GM18507 (cell line): ENCODE measurements at places on chromosomes 12 and 14.

DNA sequence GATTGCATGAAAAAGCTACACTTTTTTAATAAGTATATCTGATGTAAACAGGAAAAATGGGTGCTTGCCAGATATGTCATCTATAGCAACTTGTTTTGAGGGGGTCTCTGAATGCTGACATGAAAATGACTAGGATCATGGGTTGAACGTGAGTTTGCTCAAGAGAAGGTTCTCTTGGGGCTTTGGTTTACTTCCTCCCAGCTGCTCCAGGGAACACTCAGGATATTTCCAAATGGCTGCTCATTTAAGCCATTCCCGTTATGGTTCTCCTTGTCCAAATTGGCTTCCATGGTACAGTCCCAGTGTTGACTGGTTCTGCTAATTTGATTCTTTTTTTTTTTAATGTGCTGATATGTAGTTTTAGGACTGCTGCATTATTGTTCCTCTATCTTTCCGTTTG, 118.3 kb downstream of the ETV6 start:
- no peak for DNase-seq

- DNase-seq = no peak
Observed at GRCh38 chr12:106064721-106065021, 74.1 kb downstream of the NUAK1 start.

- no peak for DNase-seq
Observed at GRCh38 chr12:68293347-68293746, 38.8 kb downstream of the MDM1 start.

GRCh38 chr14:59275668-59276067, 87.2 kb downstream of the DAAM1 start:
- peak; percentile 32 for DNase-seq

GRCh38 chr14:102063109-102063807, 23.6 kb downstream of the HSP90AA1 start:
- peak; percentile 37 for DNase-seq

DNA sequence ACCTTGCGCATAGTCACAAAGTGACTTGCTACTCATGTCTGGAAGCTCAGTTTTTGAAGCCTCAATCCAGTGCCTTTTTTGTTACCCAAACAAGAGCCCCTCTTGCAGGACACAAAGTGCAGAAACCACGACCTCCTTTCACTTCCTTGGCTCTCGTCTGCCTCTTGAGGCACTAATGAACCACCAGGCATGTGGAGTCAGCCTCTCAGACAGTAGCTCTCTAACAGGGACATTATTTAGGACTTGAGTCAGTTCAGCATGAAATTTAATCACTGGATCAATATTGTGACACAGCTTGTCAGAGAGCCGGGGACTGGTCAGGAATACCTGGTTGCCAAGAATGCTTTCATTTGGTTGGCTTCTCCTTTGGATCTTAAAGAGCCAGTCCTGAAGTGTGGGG, 46.7 kb downstream of the HSPB8 start:
- DNase-seq = no peak

GRCh38 chr12:124453419-124454351, 113.7 kb downstream of the NCOR2 start:
- DNase-seq = peak; percentile 82

GRCh38 chr14:62066304-62066703, 304.1 kb downstream of the SNAPC1 start:
- no peak for DNase-seq

DNA sequence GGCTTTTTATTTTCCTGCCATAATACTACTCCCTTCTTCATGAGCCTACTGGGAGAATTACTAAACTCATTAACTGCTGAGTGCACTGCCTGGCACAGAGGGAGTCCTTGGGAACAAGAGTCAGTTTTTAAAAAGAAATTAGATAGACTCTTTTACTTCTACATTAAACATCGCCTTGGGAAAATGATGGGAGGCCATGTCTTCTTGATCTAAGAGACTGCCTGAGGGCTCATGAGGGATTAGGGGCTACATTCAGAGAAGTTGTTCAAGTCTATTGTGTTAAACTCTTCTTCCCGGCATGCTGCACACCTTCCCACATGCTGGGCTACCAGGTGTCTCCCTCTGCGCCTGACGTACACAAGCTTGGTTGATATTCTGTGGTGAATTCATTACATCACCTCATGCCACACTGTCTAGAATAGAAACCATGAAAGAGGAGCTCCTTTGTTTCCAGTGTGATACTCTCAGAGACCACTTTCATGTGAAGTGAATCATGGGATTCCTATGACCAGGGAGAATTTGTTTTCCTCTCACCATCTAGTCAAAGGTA, 1422.3 kb downstream of the AACS start:
- no peak for DNase-seq

DNA sequence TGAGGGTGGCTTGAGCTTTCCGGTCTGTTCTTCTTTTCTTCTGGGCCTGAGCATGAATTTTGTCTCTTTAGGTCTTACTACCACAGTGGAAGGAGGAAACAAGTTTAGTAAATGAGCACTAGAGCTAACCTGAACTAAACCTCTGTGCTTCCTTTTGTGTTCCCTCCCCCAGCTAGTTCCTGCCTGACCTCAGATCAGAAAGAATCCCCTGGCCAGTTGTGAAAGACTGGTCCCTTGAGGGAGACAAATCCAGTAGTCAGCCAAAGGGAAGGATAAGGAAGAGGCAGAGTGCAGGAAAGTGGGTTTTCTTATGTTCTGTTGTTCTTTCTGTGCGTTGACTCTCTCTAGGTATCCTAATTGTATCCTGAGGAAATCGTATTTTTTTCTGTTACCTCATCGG, 17.5 kb downstream of the ZNF664 start:
- no peak for DNase-seq

DNA sequence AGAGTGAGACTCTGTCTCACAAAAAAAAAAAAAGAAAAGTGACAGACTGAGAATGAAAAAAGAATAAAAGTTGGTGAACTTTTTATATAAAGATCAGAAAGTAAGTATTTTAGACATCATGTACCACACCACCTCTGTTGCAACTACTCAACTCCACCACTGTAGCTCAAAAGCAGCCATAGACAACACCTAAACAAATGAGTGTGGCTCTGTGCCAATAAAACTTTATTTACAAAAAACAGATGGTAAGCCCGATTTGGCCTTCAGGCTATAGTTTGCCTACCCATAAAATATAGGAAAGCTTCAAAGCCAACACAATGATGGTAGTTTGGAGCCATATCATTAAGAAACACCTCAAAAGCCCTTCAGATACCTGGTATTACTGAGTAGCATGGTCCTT, 154.5 kb upstream of the FOXN3 start:
- no peak for DNase-seq

DNA sequence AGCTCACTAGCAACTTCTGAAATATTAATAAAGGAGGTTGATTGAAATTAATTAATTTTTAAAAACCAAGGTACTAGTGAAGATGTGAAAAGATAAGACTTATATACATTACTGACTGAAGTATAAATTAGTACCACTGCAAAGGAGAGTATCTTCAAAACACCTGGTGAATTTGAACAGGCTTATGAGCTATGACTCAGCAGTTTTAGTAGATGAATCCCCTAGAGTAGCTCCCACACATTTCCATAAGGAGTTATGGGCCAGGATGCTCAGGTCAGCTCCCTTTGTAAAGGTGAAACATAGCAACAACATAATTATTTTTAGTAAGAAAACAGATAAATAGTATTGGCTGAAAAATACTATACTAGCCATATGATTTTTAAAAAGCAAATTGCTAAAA, 218.6 kb downstream of the SYT1 start:
- DNase-seq = no peak

DNA sequence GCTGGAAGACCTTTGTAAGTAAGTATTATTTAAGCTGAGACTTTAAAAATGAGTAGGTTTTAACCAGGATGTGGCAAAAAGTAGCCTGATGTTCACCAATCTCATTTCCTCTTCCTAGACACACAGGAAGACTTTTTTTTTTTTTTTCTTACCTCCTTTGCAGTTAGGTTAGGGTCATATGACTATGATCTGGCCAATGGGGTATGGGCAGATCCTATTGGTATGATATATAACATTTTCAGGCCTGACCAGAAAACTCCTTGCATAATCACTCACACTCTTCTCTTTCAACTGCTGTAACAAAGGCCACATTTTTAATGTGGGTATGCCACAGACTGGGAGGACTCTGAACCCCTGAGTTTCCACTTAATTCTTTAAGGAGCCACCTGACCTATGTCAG, 2.7 kb upstream of the RPS6KA5 start:
- DNase-seq = no peak

DNA sequence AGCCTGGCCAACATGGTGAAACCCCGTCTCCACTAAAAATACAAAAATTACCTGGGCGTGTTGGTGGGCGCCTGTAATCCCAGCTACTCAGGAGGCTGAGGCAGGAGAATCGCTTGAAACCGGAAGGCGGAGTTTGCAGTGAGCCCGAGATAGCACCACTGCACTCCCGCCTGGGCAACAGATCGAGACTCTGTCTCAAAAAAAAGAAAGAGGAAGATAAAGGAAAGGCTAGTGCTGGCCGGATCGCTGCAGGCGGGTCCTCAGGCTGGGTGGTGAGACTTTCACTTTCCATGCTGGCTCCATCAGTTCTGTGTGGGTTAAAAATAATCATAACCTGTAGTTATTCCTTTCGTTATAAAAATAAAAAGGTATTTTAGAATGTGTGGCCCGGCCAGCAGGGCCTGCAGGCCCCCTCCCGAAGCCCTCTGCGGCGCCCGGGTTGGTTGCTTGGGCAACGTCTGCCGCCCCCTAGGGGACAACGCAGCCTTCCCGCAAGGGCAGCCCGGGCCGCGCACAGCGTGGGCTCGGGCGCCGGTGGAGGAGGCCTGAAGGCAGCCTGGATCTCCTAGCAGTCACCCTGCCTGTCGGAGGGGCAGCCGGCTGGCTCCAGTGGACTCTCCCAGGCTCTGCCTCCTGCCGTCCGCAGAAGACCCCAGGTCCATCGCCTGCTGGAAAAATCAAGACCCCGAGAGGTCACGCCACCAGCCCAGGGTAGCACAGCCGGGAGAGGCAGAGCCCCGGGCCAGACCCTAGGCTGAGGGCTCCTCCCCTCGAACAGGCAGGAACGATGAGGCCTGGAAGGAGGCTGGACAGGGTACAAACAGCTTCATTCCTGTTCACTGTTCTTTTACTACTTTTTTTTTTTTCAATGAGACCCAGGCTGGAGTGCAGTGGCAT, 5.0 kb upstream of the SLC25A47 start:
- DNase-seq = peak; percentile 69

DNA sequence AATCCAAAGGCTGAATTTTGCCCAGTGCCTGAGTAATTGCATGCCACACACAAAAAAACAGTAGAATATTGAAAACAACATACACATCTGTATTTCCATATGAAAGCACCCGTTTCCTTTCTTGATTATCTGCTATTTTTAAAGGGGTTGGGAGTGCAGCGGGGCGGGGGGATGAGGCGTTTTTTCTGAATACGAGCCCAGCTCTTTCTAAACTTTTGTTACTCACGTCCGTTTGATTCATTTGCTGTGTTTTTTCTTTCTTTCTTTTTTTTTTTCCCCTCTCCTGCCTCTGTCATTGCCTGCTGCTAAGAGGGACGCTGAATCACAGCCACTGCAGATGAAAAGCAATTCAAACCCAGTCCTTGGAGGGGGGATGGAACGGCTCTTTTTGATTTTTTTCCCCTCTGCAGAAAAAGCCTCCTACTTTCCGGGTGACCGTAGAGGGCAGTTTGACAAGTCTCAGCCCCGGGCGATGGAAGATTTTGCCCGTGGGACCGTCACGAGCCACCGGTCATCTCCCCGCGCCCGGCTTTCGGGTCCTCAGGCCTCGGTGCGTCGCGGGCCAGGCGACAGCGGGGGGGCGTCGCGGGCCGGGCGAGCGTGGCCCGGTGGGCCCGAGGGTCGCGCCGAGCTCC, 572 bp upstream of the RASSF8 start:
- DNase-seq = no peak

DNA sequence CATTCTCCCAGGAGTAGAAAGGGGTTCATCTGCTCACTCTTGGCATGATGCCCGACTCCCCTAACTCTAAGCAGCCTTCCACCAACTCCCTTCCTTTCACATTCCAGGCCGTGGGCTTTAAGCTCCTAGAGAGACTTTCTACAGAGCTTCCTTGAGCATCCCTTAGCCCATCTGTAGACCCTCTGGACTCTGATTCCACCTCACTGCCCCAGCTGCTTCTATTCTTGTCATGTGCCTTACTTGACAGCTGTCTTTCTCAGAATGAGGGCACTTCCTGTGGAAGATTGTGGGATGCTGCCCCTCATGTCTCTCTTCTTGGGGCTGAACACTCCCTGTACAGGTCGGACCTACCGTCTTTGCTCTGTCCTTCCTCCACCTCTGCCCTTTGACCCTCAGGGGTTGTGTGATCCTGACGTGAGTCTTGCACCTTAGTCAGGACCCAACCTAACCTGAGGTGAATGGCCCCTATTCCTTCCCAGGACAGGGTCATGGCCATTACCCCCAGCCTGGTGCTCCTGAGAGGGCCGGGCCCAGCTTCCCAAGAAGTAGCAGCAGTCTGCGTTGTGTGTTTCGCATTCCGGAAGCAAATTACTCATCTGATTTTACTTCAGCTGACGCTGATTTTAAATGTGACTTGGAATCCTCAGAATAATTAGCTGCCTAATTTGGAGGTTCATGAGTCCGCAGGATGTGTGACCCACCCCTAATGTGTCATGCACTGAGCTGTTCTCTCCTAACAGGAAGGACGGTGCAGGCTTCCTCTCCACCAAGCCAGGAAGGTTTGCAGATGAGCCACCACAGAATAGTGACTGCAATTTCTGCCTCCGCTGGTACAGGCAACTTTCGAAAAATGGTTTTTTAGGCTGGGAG, 2.7 kb upstream of the GALNT6 start:
- no peak for DNase-seq

DNA sequence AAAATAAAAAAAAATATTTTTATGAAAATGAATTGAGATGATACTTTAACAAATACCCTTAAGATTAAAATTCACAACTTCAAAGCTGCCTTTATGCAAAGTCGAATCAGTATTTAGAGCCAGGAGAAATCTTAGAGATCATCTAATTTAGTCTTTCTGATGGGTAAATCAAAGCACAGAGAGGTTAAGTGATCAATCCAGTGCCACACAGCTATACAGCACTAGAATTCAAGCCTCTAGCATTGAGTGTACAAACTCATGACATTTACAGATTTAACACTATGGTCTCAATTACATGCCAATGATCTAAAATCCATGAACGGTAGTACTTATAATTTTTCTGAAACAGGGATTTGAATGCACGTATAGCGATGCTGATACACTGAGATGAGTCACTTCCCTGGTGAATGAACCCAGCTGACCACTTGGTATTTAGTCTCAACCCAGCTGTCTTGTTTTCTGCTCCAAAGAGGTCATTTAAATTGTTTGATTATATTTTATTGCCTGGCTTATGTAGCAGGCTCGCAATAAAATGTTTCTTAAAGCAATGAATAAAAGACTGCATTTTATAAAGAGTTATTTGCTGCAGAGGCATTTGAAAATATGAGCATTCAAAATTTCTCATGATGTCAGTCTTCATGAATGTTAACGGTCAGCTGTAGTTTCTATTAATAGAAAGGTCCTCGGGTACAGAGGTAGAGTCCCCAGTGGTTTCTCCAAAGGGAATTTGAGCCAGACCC, 152.4 kb upstream of the PRICKLE1 start:
- no peak for DNase-seq

DNA sequence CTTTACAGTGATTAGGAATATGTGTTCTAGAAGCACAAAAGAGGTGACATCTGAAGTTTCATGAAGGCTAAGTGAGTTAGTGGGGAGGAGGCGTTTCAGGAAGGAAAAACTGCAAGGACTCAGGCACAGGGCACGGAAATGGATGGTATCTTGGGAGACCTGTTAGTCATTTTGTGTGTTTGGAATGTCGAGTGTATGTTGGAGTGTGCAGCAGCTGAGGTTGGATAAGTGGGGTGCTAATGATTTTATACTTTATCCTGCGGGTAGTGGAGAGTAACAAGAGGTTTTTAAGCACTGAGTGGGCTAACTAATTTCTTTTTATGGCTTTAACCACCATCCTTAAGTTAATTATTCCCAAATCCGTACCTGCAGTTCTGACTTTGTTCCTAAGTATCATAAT, 571.5 kb upstream of the FBXO33 start:
- no peak for DNase-seq
